ENCODE measurements at places on chromosomes 5 and 9. TPM values are rescaled to one million over a fixed set of nuclear protein-coding genes. Genes with fewer than 3 reads are reported as not detected.

- DNase-seq = peak; percentile 40
These were observed 27.0 kb upstream of the ZNF622 start for GRCh38 chr5:16492398-16493140.

Gene SOX30
- total RNA-seq = not detected

DNA sequence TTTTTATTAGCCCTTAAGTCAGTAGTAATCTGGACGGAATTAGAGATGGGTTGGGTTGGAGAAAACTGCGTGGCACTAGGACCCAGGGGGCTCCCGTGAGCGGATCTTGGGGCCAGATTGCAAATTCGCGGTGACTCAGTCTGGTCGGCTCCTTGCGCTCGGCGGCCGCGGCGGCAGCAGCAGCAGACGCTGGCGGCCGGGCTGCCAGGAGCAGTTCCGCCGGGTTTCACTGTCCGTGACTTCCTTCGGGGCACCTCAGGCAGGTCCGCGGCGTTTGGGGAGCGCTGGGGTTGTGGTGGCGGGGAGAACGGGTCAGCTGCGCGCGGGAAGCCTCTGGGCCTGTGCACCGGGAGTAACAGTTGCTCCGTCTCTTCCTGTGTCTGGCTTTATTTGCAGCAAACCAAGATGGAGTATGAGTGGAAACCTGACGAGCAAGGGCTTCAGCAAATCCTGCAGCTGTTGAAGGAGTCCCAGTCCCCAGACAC lies 31.6 kb downstream of the TNPO1 start:
- peak; percentile 92 for DNase-seq

- no peak for DNase-seq
These were observed 27.6 kb upstream of the NREP start for GRCh38 chr5:111784491-111785181.

GRCh38 chr9:130240410-130241197 lies 25.0 kb upstream of the HMCN2 start:
- peak; percentile 82 for DNase-seq

- no peak for DNase-seq
These were observed 216.3 kb downstream of the ESM1 start for GRCh38 chr5:54769072-54769471.

GRCh38 chr5:67515762-67516161 lies 319.2 kb upstream of the CD180 start:
- DNase-seq = no peak

Gene SPDL1
- total RNA-seq = 43.7 TPM

Gene KIF24
- 0.74 TPM for total RNA-seq

GRCh38 chr9:120712539-120713031 lies 1.7 kb downstream of the MEGF9 start:
- DNase-seq = no peak

GRCh38 chr5:78320401-78320800 lies 25.9 kb upstream of the AP3B1 start:
- DNase-seq = peak; percentile 59

Gene NFIL3
- 18.8 TPM for total RNA-seq

DNA sequence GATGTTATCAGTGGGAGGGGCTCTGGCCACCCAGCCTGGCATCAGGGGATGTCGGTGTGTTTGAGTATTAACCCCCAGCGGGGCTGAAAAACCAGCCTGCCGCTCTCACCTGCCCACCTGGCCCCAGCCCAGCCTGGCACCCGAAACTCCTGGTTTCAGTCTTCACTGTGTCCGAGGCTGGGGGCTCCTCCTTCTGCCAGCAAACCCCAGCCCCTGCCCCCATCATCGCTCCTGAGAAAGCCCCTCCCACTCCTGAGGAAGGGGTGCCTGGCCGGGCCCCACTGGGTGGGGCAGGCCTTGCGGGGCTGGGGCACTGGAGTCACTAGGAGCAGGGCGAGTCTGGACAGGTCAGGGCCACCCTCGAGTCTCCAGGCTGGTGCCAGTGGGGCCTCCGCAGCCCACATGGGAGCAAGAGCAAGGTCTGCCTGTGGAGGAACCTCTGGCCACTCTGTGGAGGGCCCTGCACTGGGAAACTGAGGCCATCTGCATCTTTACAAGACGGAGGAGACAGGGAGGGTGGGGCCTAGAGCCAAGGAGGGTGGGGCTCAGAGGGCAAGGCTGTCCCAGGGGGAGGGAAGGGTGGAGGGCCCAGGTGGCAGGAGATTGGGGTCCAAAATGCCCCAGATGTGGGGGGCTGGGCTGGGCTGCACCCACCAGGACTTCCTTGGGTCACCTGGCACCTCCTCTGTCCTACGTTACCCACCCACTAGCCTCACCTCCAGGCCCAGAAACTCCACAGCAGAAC lies 51.5 kb upstream of the NOTCH1 start:
- DNase-seq = no peak

Data from fibroblast of the aortic adventitia (primary cell).